ENCODE measurements at places on chromosomes 4 and X.

- no peak for DNase-seq
Observed at GRCh38 chr4:110109455-110109854, 89.0 kb downstream of the ELOVL6 start.

GRCh38 chrX:77922787-77923186 is 12.3 kb downstream of the ATP7A start:
- no peak for DNase-seq

- no peak for DNase-seq
Observed at GRCh38 chr4:56972809-56973208, 4.6 kb downstream of the NOA1 start.

DNA sequence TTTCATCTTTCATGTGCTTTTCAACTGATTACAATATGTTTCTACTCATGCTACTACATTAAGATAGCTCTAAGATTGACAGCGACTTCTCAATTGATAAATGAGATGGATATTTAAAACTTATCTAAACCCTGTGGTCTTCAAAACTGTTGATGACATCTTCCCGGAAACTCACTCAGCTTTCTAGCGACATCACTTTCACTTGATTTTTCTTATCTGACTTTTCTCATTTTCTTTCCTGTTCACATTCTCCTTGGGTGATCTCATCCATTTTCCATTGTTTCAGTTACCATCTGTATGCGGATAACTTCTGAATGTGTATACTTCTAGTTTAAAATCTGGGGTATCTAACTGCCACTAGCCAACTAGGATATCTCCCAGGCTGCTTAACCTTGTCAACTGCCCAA is 3.1 kb downstream of the POLR2B start:
- DNase-seq: no peak

GRCh38 chrX:19630776-19631707 is 115.7 kb upstream of the MAP3K15 start:
- no peak for DNase-seq
